Esophagus (tissue), 2 donors: ENCODE measurements at places on chromosomes 2 and 18. TPM values are rescaled to one million over a fixed set of nuclear protein-coding genes. Genes with fewer than 3 reads are reported as not detected.

The DCC gene
- not detected for polyA plus RNA-seq

The COL6A3 gene
- 4.3 TPM for polyA plus RNA-seq

The NT5DC4 gene
- not detected for polyA plus RNA-seq

The LYG2 gene
- polyA plus RNA-seq: not detected

The PCARE gene
- polyA plus RNA-seq: 0.07 TPM

The UGT1A9 gene
- 0.31 TPM for polyA plus RNA-seq

The ABCA12 gene
- polyA plus RNA-seq: 1.0 TPM

The SP110 gene
- 6.0 TPM for polyA plus RNA-seq

The UGT1A10 gene
- 10.8 TPM for polyA plus RNA-seq

The LRRC30 gene
- polyA plus RNA-seq: not detected

The HS1BP3 gene
- polyA plus RNA-seq: 13.4 TPM

The ZNF396 gene
- 0.65 TPM for polyA plus RNA-seq

The GPR35 gene
- polyA plus RNA-seq: 2.1 TPM

The NDC80 gene
- 9.1 TPM for polyA plus RNA-seq

The CFAP65 gene
- 0.01 TPM for polyA plus RNA-seq

The LYPD1 gene
- polyA plus RNA-seq: 0.24 TPM

The CDH20 gene
- 0.21 TPM for polyA plus RNA-seq

The SIX3 gene
- not detected for polyA plus RNA-seq

The MC5R gene
- polyA plus RNA-seq: 0.20 TPM

The SFT2D3 gene
- polyA plus RNA-seq: 4.2 TPM

The DPYSL5 gene
- not detected for polyA plus RNA-seq

The PTPRM gene
- polyA plus RNA-seq: 10.4 TPM

The ABCG8 gene
- not detected for polyA plus RNA-seq

The MAP3K19 gene
- polyA plus RNA-seq: not detected

The TM4SF20 gene
- not detected for polyA plus RNA-seq

The NDUFS1 gene
- 40.9 TPM for polyA plus RNA-seq

The CHST10 gene
- 1.3 TPM for polyA plus RNA-seq

The SPATA3 gene
- polyA plus RNA-seq: not detected

The LBX2 gene
- 0.18 TPM for polyA plus RNA-seq

The KHK gene
- polyA plus RNA-seq: 3.3 TPM

The HOXD8 gene
- polyA plus RNA-seq: 1.0 TPM

The IL1R1 gene
- polyA plus RNA-seq: 11.7 TPM

The MROH2A gene
- polyA plus RNA-seq: 0.99 TPM
